Osteoblast (primary cell): ENCODE measurements at places on chromosomes 7 and 10. TPM values are rescaled to one million over a fixed set of nuclear protein-coding genes. Genes with fewer than 3 reads are reported as not detected.

Gene DGKI
- total RNA-seq = 19.2 and 23.3 TPM in 2 replicates

Gene NPY4R
- under 0.01 and 0.36 TPM in 2 replicates for total RNA-seq

Gene NEUROD6
- not detected in 2 replicates for total RNA-seq

Gene PAX2
- total RNA-seq = not detected in 2 replicates

Gene FAM25G
- total RNA-seq = not detected in 2 replicates

Gene CHST15
- total RNA-seq = 22.8 and 36.2 TPM in 2 replicates
